Right cardiac atrium (tissue), 5 donors: ENCODE measurements at places on chromosomes 6 and 20. TPM values are rescaled to one million over a fixed set of nuclear protein-coding genes. Genes with fewer than 3 reads are reported as not detected.

The TUBB gene
- total RNA-seq, result 171 TPM

The CAP2 gene
- total RNA-seq, result 90.7 TPM

The C6orf141 gene
- 0.49 TPM for total RNA-seq

- no peak for DNase-seq
Observed at GRCh38 chr6:54993294-54993693, 146.7 kb downstream of the FAM83B start.

The PI16 gene
- 125 TPM for total RNA-seq
